ENCODE measurements at places on chromosomes 2 and 18.
A peak's percentile ranks its signal among the peaks of the same experiment; 100 is the strongest.

DNA sequence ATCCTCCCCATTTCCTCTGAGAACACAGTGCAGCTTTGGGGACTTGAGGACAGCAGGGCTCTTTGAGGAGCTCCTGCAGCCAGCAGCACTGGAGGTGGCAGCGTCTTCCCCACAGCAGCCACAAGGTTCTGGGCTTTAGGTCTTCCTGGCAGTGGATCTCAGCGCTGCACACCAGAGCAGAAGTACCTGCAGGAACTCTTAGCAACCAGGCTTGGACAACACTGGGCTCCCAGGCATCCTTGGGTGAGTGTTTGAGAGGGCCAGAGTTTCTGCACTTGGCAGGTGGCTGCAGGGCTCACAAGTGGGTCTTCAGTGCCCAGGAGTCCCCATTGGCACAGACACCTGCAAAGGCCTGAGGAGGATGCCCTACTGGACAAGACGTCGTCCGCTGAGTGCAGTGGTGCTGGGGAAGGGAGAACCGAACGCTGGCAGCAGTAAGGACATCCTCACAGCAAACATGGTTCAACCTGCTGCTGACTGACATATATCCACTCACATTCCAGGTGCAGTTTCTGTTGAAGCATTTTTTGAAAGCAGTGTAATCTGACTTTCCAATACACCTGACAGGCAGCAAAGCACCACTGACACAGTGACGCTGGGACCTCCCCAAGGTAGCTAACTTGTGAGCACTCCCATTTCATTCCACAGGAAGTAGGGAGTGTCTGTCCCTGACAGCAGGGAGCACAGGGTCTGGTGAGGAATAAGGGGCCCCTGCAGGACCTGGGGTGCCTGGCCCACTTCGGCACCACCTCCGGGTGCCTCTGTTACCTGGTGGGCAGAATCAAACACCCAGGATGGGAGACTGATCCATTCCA is 149.9 kb upstream of the COPS8 start:
- no peak for DNase-seq

- DNase-seq = no peak
These were observed 190.8 kb upstream of the PARD3B start for GRCh38 chr2:204354442-204354856.

- peak; percentile 76 for DNase-seq
These were observed 55.8 kb downstream of the TTC32 start for GRCh38 chr2:19846030-19846429.

DNA sequence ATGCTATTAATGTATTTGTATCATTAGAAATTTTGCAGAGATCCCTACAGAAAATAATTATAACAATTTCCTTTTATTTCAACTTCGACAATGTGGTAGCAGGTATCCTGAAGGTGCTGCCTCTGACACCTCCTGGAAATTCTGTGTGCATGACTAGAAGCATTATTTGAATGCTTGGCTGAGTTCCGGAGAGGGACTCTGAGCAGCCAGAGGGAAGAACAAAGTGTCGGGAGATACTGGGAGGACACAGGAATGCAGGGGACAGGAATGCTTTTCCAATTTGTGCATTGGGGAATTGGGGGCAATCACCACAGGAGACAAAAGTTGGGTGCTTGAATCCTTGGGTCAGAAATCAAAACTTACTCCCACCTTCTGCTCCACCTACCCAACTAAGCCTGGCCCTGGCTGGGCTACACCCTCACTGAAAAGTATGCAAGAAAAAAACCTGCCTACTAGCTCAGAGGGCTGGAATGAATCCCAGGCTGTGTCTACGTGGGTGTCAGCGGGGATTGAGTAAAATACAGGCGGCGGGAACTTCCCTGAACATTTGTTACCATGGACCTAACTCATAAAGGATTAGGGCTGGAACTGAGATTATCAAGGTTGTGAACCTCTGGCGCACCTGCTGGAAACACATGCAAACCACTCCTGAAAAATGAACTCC is 299.3 kb downstream of the SOX11 start:
- no peak for DNase-seq

DNA sequence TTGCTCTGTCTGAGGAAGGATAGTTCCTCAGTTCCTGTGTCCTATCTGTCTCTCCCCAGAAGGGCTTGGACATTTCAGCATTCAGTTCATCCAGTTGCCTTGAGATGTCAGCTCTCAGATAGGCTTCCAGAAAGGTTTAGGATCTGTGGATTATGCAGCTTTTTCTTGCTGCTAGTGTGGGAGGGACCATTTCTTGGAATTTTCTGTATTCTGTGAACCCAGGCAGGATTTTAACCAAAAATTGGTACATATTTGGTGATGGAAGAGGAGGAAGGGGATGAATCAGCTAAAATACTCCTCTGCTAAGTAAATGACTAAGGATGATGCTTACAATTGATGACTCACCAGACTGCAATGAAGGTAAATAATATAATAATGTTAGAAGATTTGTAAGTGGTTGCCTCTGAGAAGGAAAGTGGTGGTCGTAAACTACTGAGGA is 58.6 kb upstream of the DOCK10 start:
- DNase-seq = peak; percentile 87

GRCh38 chr2:40668425-40668824 is 216.5 kb upstream of the SLC8A1 start:
- peak; percentile 2 for DNase-seq

GRCh38 chr18:71324356-71324755 is 1035.5 kb downstream of the SOCS6 start:
- DNase-seq = no peak

GRCh38 chr2:231391981-231392380 is 3.5 kb upstream of the B3GNT7 start:
- no peak for DNase-seq

- DNase-seq = peak; percentile 76
These were observed 19.0 kb downstream of the RHOB start for GRCh38 chr2:20465716-20466394.

DNA sequence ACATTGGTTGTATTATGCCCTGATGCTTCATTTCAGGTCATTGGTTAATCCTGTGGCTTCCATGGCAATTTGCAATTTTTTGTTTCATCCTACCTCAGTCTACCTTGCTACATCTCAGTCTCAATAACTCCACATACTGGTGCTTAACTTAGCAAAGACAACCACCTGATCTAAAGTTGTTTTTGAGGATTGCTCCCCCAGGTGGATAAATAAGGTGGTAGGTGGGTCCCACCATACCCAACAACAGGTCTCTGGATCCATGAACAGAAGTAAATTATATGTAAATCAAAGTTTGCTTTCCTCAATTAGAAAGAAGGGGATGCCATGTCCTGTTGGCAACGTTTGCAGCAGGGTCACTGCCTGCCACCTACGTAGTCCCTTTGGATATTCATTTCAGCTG is 7.0 kb downstream of the XIRP2 start:
- no peak for DNase-seq

- no peak for DNase-seq
These were observed 786 bp downstream of the TET3 start for GRCh38 chr2:73985308-73986084.

DNA sequence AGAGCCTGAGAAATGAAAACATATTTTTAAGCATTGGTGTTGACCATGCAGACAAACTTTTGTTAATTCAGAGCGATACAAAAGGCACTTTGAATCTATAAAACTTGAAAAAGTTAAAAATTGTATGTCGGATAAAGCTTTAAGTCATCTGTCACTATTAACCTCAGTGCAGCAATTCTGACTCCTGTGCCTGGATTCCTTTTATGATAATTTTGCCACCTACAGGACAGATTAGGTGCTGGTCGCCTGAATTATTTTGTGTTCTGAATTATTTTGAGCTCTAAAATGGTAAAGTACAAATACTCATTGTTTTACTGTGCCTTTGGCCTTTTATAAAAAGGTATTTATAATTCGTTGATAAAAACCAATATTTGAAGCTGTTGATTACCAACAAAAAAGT is 19.4 kb upstream of the RNF138 start:
- peak; percentile 30 for DNase-seq

- no peak for DNase-seq
These were observed 106.7 kb downstream of the MBP start for GRCh38 chr18:77025831-77026363.

GRCh38 chr2:35374845-35375244 is 980.7 kb upstream of the CRIM1 start:
- DNase-seq = no peak

- no peak for DNase-seq
These were observed 112.1 kb downstream of the LTBP1 start for GRCh38 chr2:33058716-33059470.

GRCh38 chr2:61179701-61180639 is 18.0 kb downstream of the C2orf74 start:
- DNase-seq = peak; percentile 54

GRCh38 chr2:171524018-171524401 is 1.7 kb downstream of the CYBRD1 start:
- peak; percentile 88 for DNase-seq

DNA sequence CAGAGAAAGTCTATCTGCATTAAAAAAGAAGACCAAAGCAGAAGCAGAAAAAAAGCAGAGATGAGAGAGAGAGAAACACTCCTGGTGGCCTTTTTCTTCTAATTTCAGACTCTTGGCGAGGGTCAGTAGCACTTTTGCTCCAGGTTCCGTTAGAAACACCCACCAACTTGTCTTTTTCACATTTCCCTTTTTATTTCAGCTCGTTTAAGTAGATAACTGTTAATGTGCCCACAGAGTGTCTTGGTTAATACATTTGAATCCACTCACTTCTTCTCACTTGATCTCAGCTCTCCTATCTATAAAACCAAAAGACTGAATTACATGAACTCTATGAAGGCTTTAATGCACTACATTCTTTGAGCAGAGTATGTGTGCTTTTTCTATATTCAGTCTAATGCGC is 63.1 kb downstream of the AAK1 start:
- DNase-seq = no peak
